ENCODE measurements at places on chromosomes 2 and 18. TPM values are rescaled to one million over a fixed set of nuclear protein-coding genes. Genes with fewer than 3 reads are reported as not detected.
A peak's percentile ranks its signal among the peaks of the same experiment; 100 is the strongest.

The TEX44 gene
- not detected for total RNA-seq

The CD8B2 gene
- total RNA-seq = not detected

The LHCGR gene
- total RNA-seq = not detected

DNA sequence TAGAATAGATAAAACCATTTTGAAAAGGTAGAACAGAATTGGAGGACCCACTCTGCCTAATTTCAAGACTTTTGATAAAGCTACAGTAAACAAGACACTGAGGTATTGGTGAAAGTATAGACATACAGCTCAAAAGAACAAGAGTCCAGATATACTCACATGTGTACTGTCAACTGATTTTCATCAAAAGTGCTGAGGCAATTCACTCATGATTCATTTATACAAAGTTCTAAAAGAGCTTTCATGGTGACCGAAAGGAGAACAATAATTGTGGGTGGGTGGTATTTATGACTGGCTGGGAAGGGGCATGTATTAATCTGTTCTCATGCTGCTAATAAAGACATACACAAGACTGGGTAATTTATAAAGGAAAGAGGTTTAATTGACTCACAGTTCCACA is 7.3 kb downstream of the MAP4K3 start:
- no peak for DNase-seq

GRCh38 chr2:19860022-19860421 is 41.8 kb downstream of the TTC32 start:
- peak; percentile 13 for DNase-seq

- DNase-seq = no peak
These were observed 298.1 kb upstream of the REV1 start for GRCh38 chr2:99787769-99788382.

- DNase-seq = no peak
These were observed 79.0 kb upstream of the TAF1B start for GRCh38 chr2:9764153-9764778.

GRCh38 chr2:221103930-221104329 is 468.2 kb downstream of the EPHA4 start:
- DNase-seq = no peak

- peak; percentile 29 for DNase-seq
These were observed 3.0 kb upstream of the CPS1 start for GRCh38 chr2:210553373-210553772.

DNA sequence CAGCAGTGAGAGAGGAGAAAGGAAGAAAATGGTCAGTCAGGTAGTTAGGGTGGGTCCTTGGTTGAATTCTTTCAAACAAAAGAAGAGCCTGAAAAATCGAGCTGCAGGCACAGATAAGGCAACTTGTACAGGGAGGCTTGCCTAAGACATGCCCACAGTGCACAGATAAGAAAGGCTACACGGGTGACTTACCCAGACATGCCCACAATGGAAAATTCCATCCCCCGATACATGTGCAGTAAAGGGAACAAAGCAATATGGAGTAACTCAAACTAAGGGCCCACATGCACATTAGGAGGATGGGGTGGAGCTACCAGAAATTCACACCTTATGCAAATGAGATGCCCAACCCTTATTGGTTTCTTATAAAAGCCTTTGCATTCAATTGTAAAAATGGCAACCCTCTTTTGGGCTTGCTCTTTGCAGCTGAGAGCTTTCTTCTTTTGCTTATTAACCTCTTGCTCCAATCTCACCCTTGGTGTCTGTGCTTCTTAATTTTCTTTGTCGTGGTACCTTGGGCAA is 110.3 kb upstream of the RMP24 start:
- DNase-seq = no peak

Measured in HT1080 (cell line).